Inflammatory macrophage (primary cell): ENCODE measurements at places on chromosomes 13 and 19.

DNA sequence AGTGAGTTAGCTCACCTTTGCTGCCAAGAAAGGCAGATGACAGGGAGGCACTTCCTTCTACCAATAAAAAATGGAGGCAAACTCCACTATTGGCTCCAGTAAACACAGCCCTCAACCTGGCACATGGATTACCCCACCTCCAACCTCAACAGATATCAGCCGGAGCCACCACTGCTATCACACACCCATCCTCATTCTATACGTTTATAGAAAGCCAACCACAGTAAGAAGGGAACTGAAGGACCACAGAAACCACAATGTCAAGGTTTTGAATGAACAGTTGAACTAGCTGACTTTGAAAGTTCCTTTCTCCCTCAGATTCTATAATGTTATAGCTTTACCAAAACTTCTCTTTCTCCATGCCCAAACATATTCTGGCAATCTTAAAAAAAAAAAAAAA lies 526.2 kb downstream of the UQCRFS1 start:
- no peak for DNase-seq

DNA sequence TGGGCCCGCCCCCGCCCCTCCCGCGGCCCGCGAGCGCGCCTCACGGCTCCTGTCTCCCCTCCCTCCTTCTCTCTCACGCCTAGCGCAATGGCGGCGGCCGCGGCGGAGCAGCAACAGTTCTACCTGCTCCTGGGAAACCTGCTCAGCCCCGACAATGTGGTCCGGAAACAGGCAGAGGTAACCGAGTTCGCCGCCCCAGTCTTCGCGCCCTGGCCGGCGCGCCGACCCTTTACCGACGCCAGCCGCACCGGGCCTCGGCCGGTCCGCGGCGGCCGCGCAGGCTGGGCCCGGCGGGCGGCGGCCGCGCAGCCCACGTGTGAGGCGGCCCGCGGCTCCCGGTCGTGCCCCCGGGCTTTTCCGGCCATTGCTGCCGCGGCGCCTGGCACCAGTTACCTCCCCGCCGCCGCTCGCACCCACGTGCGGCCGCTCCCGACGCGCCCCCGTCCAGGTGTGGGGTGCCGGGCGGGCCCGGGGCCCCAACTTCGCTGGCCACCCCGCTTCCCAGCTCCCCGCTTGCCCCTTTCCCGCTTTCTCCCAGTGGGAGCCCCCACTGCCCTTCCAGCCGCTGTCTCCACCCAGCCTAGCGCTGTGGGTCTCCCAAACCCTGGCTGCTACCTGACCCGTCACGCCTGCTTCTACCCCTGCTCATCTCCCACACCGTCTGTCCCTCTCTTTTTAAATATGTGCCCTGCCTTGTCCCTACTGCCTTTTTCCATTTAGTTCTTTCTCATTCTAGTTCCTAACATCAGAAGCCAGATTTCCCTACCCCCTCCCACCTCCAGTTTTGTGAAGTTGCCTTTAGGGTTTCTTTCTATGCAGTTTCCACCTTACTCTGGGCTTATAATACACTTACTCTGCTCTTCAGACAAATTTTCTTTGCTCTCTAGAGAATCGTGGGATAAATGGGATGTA lies 23.4 kb downstream of the IPO5 start:
- DNase-seq: no peak

- DNase-seq: no peak
Measured at GRCh38 chr13:45084515-45084914, 35.8 kb upstream of the GTF2F2 start.

GRCh38 chr19:2739602-2740313 lies at the start of gene SLC39A3:
TSS of gene SLC39A3 (minus strand) at chr19:2740017. CDS start at chr19:2737257, 2,760 bp downstream.
- DNase-seq: peak; percentile 99

DNA sequence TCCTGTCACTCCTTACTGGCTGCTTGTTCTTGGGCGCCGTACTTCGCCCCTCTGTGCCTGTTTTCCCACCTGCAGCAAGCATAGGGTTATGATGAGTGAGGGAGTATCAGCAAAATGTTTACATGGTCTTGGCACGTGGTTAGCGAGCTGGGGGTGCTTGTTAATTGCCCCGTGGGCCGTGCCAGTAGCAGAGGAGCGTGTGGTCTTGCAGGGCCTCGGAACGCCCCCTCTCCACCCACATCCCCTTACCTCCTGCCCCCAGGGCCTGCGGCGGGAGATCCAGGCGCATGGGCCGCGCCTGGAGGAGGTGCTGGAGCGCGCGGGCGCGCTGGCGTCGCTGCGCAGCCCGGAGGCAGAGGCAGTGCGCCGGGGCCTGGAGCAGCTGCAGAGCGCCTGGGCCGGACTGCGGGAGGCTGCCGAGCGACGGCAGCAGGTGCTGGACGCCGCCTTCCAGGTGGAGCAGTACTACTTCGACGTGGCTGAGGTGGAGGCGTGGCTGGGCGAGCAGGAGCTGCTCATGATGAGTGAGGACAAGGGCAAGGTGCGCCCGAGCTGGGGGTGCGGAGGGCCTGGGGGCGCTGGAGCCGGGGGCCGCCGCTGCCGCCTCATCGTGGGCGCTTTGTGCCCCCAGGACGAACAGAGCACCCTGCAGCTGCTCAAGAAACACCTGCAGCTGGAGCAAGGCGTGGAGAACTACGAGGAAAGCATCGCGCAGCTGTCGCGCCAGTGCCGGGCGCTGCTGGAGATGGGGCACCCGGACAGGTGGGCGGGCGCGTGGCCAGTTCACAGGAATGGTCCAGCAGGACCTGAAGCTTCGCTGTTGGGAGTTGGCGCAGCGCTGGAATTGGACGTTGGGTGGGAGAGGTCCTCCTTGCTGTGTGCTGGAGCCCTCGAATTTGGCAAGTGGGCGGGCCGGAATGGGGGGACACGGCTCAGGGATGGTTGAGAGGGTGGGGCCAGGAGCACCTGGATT lies 22.5 kb upstream of the SHKBP1 start:
- DNase-seq: no peak

GRCh38 chr19:3138268-3138667 lies 2.4 kb downstream of the GNA15 start:
- DNase-seq: no peak

GRCh38 chr19:39679791-39680168 lies 24.1 kb downstream of the LGALS16 start:
- DNase-seq: no peak

GRCh38 chr13:30744681-30745077 lies 9.3 kb downstream of the ALOX5AP start:
- DNase-seq: no peak

- no peak for DNase-seq
Measured at GRCh38 chr13:95212983-95213850, 88.0 kb downstream of the ABCC4 start.

- no peak for DNase-seq
Measured at GRCh38 chr13:94414708-94415107, 64.8 kb downstream of the DCT start.
